MCF 10A (cell line): ENCODE measurements at places on chromosomes 6 and 20. TPM values are rescaled to one million over a fixed set of nuclear protein-coding genes. Genes with fewer than 3 reads are reported as not detected.
A peak's percentile ranks its signal among the peaks of the same experiment; 100 is the strongest.

The TMEM244 gene
- total RNA-seq: not detected in 2 replicates

The ZFP57 gene
- total RNA-seq: 0.23 TPM in 1 of 2 replicates, not detected in the other

The OXT gene
- total RNA-seq: not detected in 2 replicates

The GATA5 gene
- not detected in 2 replicates for total RNA-seq

The CRYBG1 gene
- 36.5 and 45.3 TPM in 2 replicates for total RNA-seq

The PLG gene
- not detected in 2 replicates for total RNA-seq

The FNDC11 gene
- total RNA-seq: 2.4 and 3.9 TPM in 2 replicates

The BPIFB2 gene
- total RNA-seq: not detected in 2 replicates

The ZKSCAN8 gene
- 26.7 and 27.9 TPM in 2 replicates for total RNA-seq

The IRAK1BP1 gene
- 4.6 and 6.6 TPM in 2 replicates for total RNA-seq

The TBXT gene
- not detected in 2 replicates for total RNA-seq

The HLA-DOB gene
- total RNA-seq: 0.56 and 0.79 TPM in 2 replicates

- DNase-seq: peak; percentile 67
These were observed 27.2 kb upstream of the QKI start for GRCh38 chr6:163387317-163387716.

DNA sequence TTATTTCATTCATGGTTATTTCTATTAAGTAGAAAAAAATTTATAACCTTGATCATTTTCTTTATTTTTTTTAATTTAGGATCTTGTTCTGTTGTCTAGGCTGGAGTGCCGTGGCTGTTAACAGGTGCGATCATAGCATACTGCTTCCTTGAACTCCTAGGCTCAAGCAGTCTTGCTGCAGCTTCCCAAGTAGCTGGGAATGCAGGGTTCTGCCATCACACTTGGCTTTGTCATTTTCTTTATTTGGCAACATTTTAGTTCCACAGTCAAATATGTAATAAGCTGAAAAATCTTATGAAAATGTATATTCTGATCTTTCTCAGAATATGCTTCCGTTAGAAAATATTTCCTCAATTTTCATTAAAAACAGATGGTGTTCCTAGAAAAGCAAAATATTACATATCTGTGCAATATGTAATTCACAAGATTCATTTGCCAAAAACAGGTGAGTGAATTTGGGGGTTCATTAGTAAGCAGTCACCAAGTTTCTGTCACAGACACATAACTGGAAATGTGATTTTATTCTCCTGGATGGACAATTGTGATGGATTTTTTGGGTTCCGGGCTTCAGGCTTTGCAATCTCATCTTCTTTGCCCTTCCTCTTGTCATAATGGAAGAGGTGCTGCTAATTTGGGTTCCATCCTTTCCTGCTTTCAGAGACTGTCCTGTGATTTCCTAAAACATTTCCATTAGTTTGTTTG lies 21.5 kb downstream of the AMD1 start:
- DNase-seq: no peak

DNA sequence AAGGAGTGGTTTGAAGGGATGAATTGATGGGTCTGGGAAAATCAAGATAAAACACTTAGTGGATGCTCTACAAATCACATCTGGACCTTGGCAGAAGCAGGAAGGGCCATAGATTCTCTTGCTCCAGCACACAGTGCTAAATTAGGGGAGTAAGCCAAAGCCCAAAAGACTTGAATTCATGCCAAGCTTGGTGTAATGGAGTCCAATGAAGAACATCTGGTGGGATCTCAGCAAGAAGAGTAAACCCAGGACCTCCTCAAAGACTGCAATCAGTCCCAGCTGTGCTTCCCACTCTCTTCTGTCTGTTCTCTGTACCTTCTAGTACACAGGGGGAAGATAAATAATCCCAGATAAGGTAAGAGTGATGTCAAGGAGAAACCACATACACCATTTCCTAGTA lies 683.4 kb downstream of the RNF144B start:
- no peak for DNase-seq

GRCh38 chr6:38178584-38178886 lies 359.0 kb downstream of the ZFAND3 start:
- no peak for DNase-seq

- no peak for DNase-seq
These were observed 122.0 kb downstream of the HTR1B start for GRCh38 chr6:77341058-77341986.

DNA sequence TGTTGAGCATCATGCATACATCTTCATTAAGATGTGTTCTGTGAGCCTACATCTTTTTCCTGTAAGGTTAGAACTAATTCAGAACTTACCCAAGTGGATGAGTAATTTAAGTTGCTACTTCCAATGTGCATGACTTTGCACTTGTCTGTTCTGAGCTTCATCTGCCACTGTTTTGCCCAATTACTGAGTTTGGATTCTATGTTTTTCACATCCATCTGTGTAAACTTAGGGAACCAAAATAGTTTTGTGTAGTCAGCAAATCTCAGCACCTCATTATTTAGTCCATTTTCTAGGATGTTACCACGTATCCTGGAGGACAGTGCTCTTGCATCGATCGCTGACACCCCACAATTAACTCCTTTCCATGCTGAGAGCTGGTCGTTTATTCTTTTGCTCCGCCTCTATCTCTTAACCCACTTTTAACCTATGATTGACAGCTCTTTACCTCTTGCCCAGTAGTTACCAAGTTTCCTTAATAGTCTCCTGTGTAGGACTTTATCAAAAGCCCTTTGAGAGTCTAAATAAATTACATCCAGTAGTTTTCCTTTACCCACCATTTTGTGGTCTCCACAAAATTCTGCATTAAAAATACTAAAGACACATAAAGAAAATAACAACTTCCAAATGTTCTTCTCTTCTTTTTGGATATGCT lies 44.2 kb upstream of the CITED2 start:
- DNase-seq: no peak

GRCh38 chr6:28543651-28544610 lies 18.2 kb downstream of the GPX5 start:
- DNase-seq: no peak

DNA sequence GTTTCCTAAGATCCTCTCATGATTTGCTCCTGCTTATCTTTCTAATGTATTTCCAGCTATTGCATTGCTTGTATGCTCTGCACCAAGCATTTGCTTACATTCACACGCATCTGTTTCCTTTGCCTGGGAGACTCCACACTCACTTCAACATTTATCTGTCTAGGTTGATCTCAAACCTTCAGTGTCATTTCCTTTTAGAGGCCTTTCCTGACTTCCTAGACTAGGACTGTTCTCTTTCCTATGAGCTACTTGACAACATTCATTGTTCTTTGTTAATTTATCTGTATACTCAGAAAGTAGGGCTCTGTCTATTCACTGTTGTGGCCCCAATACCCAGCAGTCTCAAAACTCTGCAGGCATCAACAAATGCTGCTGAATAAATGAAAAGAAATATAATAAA lies 84.4 kb downstream of the WASF1 start:
- DNase-seq: no peak

GRCh38 chr6:145735356-145736165 lies at the start of gene EPM2A:
Gene EPM2A (minus strand): TSS chr6:145735520. CDS start chr6:145735498, 22 bp downstream.
- peak; percentile 83 for DNase-seq

DNA sequence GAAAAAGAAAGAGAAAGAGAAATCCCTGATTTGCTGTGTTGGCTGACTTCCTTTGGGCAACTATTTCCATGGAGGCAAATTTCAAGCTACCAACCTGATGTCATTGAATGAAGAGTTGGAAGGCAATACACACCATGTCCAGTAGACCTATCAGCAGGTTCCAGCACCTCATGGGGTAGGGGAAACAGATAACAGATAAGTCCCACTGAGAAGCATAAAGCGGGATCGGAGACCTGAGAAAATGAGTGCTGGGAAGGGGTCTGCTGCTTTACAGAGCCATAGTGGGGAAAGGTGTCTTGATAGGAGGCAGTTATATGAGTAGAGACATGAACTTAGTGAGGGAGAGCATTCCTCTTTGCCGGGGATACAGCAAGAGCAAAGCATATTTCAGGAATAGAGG lies 244.9 kb downstream of the PLCB1 start:
- DNase-seq: no peak

DNA sequence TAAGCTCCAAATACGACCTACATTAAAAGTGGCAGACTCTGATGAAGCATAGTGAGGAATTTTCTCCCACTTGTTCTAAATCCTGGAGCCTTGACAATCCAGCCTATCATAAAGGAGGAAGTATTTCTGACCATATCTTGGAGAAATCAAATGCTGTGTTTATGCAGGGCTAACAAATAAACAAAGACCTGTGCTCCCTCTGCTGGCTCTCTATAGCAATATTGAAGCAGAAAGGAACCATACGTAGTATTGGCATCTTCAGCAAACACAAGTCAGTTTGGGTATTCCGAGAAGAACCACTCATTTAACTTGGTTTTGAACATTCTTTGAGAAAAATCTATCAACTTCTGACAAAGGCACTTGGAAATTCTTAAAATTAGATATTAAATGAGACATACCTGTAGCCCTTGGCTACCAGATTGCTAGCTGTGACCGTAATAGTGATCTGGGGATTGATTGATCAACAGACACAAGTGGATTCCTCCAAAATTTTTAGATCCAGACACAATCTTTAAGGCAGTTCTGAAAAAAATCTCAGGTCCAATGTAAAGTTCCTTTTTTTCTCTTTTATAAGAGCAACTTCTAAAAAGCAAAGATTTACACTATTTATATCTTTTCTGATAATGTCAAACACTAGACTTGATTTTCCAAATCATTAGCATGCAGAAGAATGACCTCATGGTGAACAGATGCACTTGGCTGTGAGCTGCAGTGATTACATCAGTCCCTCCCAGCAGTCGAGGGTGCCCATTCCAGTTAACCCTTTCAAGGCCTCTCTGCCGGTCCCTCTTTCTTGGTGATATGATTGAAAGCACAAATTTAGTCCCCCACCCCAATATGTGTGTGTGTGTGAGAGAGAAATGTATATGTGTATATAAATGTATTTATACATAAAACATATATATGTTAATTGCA lies 40.2 kb downstream of the INSM1 start:
- DNase-seq: peak; percentile 2

GRCh38 chr20:62786157-62786556 lies 10.1 kb upstream of the MRGBP start:
- no peak for DNase-seq

- DNase-seq: no peak
These were observed 9.8 kb upstream of the TPBG start for GRCh38 chr6:82353848-82354247.

DNA sequence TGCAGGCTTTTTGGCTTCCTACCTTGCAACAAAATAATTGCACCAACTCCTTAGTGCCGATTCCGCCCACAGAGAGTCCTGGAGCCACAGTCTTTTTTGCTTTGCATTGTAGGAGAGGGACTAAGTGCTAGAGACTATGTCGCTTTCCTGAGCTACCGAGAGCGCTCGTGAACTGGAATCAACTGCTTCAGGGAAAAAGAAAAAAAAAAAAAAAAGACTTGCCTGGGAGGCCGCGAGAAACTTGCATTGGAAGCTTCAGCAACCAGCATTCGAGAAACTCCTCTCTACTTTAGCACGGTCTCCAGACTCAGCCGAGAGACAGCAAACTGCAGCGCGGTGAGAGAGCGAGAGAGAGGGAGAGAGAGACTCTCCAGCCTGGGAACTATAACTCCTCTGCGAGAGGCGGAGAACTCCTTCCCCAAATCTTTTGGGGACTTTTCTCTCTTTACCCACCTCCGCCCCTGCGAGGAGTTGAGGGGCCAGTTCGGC lies 420 bp downstream of the SOX4 start:
- DNase-seq: peak; percentile 60

DNA sequence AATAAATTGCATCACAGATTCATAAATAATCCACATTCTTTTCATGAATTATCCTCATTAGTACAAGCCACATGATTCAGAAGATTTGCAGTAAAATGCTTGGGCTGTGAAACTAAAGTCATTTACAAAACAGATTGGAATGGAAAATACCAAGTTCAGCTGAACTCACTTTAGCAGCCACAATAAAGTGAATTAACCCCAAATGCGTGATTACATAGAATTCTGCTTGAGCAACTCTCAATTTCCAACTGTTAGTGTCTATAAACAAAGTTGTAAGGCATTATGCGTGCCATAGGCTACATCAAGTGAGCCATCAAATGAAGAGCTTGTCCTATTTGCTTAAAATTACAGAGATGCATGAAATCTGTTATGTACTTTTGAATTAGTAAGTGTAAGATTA lies 60.4 kb upstream of the GFRAL start:
- no peak for DNase-seq

DNA sequence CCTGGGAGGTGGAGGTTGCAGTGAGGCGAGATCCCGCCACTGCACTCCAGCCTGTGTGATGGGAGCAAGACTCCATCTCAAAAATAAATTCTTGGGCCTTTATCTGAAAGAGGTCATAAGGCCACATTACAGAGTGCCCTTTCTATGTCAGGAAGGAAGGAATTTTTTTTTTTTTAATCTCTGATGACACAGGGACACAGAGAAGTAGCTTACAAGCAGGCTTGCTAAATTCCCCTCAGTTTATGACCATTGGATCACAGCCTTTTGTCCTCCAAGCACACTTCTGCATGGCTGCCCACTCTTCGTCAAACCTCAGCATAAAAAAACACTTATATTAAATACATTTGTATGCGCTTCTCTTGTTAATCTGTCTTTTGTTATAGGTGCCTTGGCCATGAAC lies 7.5 kb upstream of the IFNGR1 start:
- DNase-seq: no peak

- DNase-seq: no peak
These were observed 93.7 kb upstream of the CD83 start for GRCh38 chr6:14023855-14024254.

GRCh38 chr20:1539816-1540419 lies 17.6 kb downstream of the SIRPD start:
- no peak for DNase-seq

DNA sequence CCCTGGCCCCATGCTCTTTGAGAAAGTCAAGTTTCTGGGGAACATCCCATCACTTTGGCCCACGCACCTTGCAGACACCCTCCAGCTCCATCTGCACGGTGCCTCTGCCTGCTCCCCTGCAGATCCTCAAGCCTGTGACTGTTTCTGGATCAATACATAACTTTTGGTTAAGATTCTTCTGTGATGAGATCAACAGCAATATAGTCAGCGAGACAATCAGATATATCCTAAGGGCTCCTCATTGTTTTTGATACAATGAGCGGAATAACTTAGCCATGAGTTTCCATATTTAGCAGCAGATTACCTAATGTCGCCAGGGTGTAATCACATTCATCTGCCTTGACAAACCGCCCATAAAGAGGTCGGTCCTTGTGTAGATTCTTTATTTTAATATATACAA lies 109.3 kb upstream of the MTHFD1L start:
- no peak for DNase-seq

DNA sequence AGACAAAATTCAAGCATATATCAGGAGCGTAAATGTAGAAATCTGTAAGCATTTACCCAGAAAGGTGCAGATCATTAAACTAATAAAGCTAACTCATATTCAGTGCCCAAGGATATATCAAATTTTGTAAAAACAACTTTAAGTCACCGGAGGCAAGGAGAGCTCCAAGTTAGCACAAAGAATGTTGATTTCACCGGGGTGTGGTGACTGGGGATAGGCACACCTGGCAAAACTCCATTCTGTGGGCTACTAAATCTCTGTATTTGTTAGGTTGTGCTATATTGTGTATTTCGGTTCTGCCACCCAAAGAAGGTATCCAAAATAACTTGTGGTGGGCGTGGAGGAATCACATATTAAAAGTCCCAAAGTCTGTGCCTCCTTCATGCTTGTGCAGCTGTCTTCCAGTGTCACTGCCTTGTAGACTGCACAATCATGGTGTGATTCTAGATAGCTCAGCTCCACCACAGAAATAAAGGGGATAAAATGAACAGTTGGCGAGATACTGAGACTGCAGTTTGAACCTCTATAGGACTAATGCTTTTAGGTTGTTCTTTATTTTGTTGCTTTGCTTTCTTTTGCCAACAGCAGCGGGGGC lies 111.6 kb downstream of the GMDS start:
- DNase-seq: peak; percentile 28

- no peak for DNase-seq
These were observed 5.5 kb upstream of the UTRN start for GRCh38 chr6:144279484-144280150.
